Tibial nerve (tissue), 4 donors: ENCODE measurements at places on chromosomes 2 and 18. TPM values are rescaled to one million over a fixed set of nuclear protein-coding genes. Genes with fewer than 3 reads are reported as not detected.

Gene FN1
- total RNA-seq: 709 TPM

Gene FAM237A
- total RNA-seq: not detected

Gene UBE2E3
- total RNA-seq: 55.5 TPM

Gene TMEM37
- 15.3 TPM for total RNA-seq

Gene CREG2
- not detected for total RNA-seq

Gene GALNT3
- 1.2 TPM for total RNA-seq

Gene CMPK2
- 9.2 TPM for total RNA-seq

Gene RAMP1
- 60.6 TPM for total RNA-seq

Gene WDR75
- total RNA-seq: 24.1 TPM

Gene SCG2
- 0.63 TPM for total RNA-seq

Gene GAD1
- not detected for total RNA-seq

Gene VIT
- total RNA-seq: 55.2 TPM

Gene STON1
- 34.1 TPM for total RNA-seq

Gene GKN2
- total RNA-seq: not detected

Gene TDRD15
- total RNA-seq: 0.63 TPM

Gene TUBA4A
- 24.6 TPM for total RNA-seq
